ENCODE measurements at places on chromosomes 13 and 19.

GRCh38 chr19:41895745-41896580 is 13.0 kb downstream of the ARHGEF1 start:
- no peak for DNase-seq

DNA sequence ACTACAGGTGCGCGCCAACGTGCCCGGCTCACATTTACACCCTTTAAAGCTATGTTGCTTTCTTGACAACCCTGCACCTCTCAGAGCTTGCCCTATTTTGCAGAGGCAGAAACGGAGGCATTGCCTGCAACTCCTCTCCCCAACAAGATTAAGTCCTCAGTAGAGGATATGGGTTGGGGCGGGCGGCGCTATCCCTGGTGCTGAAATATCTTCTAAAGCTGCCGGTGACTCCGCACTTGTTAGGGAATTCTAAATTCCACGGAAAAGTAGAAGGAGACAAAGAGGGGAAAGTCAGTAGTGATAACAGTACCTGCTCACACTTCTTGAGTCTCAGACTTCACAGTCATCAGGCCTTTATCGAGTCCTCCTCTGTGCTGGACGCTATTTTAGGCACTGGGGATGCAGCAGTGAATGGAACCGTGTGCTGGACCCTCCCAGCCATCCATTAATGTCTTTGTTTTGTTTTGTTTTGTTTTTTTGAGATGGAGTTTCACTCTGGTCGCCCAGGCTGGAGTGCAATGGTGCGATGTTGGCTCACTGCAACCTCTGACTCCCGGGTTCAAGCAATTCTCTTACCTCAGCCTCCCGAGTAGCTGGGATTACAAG is 18.0 kb downstream of the SLC5A5 start:
- DNase-seq = no peak

DNA sequence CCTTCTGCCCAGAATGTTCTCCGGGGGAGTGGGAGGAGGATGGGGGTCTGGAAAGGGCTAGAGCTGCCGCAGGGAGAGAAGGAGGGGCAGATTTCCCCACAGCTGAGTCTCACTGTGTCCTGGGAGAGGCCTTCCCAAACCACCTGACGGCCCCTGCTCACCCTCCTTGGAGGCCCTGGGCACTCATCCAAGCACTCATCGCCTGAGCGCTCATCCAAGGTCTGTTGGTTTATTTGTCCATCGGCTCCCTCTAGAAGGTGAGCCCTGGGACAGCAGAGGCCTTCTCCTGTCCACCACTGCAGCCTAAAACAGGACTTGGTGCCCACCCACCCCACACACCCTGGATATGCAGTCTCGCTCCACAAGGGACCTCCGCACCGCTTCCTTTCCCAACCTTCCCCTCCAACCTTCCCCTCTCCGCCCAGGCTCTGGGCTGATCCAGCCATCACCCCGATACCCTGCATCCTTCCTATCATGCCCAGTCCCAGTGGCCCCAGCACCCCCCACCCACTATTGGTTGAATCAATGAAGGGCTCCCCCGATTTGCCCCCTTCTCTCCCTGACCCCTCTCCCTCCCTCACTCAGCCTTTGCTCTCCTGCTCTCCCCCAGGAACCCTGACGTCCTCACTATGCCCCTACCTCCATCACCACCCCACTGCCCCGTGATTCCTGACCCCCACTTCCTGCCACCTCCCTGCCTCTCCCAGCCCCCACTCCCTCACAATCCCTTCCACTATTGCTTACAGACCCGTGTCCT is 1.7 kb downstream of the UBXN6 start:
- DNase-seq = no peak

DNA sequence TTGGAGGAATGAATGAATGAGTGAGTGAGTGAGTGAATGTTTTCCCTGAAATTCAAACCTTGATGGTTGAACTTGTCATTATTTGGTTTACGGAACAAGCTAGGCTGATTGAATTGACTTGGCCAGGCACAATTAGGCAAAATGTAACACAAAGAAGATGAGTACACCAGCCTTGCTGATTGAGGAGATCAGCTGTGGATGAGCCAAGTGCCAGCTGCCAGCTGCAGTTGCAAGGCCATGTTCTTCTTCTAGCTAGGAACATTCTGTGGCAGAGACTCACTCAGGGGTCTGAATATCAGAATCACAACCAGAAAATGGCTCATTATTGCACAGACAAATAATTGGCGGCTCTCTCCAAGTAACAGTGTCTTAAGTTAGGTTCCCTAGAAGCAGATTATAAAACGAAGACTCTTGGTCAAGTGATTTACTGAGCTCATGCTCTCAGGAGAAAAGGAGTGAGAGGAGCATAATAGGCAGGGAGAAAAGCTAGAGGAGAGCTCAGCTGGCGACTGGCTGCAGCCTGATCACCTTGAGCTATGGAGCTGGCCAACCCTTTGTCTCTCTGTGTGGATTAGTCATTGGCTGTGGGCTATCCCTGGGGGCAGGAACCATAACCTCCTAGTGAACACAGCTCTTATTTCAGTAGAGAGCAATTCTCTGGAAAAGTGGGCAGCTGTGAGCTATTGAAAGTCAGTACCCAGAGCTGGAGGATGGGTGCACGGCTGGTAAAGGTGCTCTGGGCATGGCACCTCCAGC is 225.3 kb upstream of the SERP2 start:
- no peak for DNase-seq

GRCh38 chr19:4571305-4571917 is 11.9 kb upstream of the SEMA6B start:
- no peak for DNase-seq

DNA sequence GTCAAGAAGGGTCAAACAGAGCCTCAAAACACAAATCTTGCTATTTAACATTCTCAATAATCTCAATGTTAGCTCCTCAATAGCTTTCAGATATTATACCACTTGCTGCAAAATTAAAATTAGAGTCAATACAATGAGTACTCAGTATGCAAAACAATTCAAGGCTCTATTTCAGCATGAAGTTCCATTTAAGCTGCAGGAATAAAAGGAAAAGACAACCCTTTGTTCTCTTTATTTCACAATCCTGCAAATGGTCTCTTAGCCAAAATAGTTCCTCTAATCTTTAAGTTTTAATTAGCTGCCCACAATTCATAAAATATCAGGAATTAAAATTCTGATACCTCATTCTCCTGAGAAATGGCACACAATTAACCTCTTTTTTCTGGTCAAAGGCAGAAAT is 40.5 kb upstream of the DCT start:
- DNase-seq = no peak

GRCh38 chr19:13556552-13556951 is 50.3 kb upstream of the CACNA1A start:
- no peak for DNase-seq

- DNase-seq = no peak
Measured at GRCh38 chr19:29581398-29581797, 24.7 kb upstream of the POP4 start.

- no peak for DNase-seq
Measured at GRCh38 chr13:105084931-105085330, 1450.5 kb downstream of the EFNB2 start.

- DNase-seq = no peak
Measured at GRCh38 chr19:55482967-55483705, 1.9 kb upstream of the NAT14 start.

GRCh38 chr19:1181606-1182005 is 7.5 kb upstream of the SBNO2 start:
- DNase-seq = no peak

- DNase-seq = no peak
Measured at GRCh38 chr19:39557811-39558623, 18.1 kb upstream of the EID2 start.

DNA sequence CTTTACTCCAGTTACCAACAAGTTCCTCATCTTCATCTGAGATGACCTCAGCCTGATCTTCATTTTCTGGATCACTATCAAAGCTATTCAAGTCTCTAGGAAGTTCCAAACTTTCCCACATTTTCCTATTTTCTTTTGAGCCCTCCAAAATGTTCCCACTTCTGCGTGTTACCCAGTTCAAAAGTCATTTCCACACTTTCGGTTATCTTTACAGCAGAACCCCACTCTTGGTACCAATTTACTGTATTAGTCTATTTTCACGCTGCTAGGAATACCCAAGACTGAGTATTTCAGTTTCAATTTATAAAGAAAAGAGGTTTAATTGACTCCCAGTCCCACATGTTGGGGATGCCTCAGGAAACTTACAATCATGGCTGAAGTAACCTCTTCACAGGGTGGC is 274.3 kb downstream of the FGF9 start:
- DNase-seq = no peak

DNA sequence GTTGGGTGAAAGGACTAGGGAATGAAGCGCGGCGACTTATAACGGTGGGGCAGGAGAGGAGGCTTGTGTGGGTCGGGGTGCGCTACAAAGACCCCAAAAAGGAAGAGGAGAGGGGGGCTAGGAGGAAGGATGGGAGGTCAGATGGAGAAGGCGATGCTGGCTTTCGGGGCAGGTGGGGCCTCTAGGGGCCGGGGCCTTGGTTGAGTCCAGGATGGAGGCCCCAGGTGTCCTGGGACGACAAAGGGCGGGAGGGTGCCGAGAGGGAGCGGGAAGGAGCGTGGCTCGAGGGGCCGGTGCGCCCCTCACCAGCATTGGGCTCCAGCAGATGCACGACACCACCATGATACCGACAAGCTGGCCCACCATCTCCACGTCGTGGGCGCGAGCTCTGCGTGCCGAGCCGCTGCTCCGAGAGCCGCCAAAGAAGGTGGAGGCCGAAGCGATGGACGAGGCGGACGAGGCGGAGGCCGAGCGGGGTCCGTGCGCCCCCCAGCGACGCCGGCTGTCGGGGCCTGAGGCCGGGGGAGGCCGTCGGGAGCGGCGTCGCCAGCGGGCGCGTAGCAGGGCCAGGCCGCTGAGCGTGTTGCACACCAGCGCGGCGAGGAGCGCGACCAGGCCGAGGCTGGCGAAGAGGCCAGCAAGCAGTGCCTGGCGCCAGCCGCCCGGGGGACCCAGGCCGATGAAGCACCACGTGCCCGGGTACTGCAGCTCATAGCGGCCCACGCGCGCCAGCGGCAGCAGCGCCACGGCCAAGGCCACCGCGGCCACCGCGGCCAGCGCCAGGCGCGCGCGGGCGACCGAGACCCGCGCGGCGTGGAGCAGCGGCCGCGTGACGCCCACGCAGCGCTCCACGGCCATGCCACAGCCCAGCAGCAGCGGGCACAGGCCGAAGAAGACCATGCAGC is 1.8 kb downstream of the PTGER1 start:
- DNase-seq = no peak

DNA sequence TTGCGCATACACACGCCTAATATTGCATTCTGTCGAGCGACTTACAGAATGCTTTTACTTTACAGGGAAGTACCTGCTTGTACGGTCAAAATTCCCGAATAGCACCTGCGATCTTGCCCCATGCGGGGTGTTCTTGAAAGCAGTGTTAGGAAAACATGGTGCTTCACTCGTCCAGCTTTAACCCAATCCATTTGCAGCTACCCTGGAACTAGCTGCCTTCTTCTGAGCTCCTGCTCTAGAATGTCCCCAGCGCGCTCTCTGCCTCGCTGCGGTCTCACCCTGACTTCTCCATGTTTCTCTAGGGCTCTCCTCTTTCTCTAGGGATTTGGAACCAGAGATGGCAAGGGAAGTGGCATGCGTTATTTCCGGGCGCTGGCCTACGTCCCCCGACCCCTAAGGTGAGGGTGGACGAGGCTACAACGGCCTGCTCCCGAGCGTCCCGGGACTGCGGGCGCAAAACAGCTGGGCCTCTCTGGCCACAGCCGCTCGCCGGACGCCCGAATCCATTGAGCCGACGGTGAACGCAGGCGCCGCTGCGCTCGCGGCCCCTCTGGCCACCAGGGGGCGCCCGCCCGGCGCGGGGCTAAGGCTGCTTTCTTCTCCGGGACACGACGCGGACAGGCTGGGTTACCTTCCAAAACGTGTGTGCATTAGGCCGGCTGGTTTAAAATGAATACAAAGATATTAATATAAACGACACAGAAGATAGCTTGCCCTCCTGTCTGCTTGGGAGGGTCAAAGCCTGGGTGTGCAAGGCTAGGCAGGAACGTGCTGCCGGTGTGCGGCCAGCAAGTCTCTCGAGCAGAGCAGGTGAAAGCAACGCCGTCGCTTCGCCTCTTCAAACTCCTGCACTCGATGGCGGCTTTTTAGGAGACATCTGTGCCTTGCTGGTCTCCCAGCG is 1.8 kb upstream of the SPRY2 start:
- DNase-seq = no peak

DNA sequence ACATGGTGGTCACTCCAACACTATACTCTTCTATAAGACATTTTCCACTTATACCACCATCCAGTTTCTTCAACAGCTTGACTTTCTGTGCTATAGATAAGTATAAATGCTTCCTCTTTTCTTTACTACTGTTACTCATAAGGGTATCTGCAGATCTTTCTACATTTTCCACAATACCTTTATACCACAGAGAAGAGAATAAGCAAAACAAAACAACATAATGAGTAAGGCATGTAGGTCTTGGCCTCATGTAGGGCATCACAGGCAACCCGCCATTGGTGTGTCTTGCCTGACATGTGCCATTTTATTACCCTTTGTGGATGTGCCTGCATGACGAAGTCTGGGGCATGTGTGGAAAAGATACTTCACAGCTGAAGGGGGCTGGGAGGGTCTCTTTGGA is 265.3 kb upstream of the STARD13 start:
- DNase-seq = no peak

GRCh38 chr19:39262496-39262895 is 5.7 kb upstream of the IFNL2 start:
- DNase-seq = no peak

DNA sequence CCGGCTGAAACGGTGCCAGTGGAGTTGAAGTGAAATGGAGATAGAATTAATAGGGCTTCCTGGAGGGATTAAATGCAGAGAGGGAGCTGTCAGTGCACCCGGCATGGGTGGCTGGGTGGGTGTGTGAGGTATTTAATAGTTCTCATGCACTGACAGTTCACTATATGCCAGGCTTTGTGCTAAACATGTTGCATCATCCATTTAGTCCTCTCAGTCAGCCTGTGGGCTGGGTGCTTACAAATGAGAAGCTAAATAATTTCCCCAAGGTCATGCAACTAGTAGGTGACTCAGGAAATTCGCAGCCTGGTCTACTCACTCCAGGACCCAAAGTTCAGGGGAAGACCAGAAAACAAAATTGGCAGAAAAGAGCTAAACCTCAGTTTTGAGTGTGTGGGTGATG is 63.5 kb upstream of the SPATA13 start:
- no peak for DNase-seq

- DNase-seq = no peak
Measured at GRCh38 chr13:43269037-43269481, 245.7 kb downstream of the DNAJC15 start.

GRCh38 chr19:30464162-30464561 is 92.0 kb downstream of the ZNF536 start:
- DNase-seq = no peak

DNA sequence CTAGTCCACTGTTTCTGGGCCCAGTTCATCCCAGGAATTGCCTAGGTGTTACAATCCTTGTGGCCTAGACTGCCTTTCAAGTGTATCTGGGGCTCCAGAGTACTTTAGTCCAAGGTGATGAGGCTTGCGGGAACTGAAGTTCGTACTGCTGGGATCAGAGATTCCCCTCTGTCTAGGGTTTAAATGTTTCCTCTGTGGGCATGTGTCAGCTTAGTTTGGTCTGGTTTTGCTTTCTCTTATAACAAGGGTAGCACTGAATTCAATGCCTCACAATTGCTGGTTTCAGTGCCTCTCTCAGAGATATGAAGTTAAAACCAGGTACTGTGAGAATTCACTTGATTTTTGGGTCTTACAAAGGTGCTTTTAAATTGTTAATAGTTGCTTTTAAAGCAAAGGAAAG is 30.8 kb downstream of the RGCC start:
- no peak for DNase-seq
